ENCODE measurements at places on chromosomes 6 and 20.

GRCh38 chr6:70413992-70414494 lies 735 bp downstream of the FAM135A start:
- DNase-seq: peak; percentile 17

GRCh38 chr6:123844011-123844410 lies 40.3 kb downstream of the NKAIN2 start:
- DNase-seq: no peak

DNA sequence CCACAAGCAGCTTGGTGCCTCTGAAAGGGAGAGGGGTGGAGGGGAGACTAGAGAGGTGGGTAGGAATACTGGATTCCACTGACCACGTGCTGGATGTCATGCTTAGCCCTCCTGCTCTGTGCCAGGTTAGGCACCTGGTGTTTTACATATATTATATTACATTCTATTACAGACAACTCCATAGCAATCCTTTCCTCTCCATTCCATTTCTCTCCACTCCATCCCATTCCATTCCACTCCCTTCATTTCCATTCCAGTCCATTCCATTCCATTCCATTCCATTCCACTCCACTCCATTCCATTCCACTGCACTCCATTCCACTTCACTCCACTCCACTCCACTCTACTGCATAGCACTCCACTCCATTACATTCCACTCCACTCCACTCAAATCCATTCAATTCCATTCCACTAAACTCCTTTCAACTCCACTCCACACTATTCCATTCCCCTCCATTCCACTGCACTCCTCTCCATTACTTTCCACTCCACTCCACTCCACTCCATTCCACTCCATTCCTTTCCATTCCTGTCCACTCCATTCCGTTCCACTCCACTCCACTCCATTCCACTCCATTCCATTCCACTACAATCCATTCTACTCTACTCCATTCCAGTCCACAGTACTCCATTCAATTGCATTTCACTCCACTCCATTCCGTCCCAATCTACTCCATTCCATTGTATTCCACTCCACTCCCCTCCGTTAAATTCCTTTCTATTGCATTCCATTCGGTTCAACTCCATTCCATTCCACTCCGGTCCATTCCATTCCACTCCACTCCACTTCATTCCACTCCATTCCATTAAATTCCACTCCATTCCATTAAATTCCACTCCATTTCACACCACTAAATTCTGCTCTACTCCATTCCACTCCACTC lies 27.2 kb upstream of the DEFB125 start:
- DNase-seq: no peak

DNA sequence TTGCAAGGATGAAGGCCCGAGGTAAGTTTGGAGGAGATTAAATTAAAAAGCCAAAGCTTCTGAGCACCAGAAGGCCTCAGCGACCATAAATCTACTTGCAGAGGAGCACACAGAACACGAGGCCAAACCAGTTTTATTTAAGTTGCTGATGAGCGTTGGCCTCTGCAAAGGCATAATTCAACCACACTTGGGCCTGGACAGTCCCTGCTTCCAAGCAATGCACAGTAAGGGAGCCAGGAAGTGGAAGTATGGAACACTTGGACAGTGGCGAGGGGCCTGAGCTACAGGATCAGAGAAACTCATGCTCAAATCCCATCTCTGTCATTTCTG lies 92.8 kb downstream of the PTPRT start:
- no peak for DNase-seq

GRCh38 chr6:15504581-15505350 lies 158.1 kb downstream of the DTNBP1 start:
- DNase-seq: no peak

DNA sequence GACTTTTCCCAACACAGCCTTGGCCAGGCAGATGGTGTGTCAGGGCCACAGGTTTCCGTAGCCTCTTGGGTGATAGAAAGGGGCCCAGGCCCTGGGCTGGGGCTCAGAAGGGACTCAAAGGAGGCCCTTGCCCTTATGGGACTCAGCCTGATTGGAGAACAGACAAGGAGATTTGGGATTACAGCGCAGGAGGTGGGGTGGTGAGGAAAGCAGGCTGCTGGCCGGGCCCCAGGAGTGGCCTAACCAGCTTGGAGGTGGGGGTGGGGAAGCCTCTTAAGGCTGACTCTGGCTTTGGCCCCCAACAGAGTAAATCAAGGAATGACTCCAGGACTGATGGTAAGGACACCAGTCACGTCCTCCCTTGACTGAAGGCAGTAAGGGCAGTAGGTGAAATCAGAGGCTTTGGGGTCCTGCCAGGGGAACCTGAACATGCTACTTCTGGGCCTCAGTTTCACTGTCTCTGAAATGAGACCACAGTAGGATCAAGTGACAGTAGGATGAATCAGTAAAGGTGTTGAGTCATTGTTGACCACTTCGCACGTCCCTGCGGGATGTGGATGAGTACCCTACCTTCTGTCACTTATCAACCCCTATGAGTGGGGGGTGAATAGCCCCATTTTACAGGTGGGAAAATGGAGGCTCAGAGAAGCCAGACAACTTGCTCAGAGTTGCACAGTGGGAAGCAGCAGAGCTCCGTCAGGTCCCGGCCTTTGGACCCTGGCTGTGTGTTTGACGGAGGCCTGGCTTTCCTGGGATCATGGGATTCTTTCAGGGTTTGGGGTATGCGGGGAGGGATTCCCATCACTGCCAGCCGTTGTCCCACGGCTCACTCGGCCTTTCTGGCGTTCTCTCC lies 4.5 kb downstream of the SNAI1 start:
- no peak for DNase-seq

- DNase-seq: no peak
Observed at GRCh38 chr6:49530141-49530776, 20.2 kb upstream of the C6orf141 start.
